Adrenal gland (tissue), 19 donors: ENCODE measurements at places on chromosomes 3 and 15. TPM values are rescaled to one million over a fixed set of nuclear protein-coding genes. Genes with fewer than 3 reads are reported as not detected.

Gene RAD51
- 1.4 TPM for total RNA-seq

Gene ABHD17C
- total RNA-seq: 5.6 TPM

Gene PIERCE2
- 2.4 TPM for total RNA-seq

Gene GHSR
- not detected for total RNA-seq

DNA sequence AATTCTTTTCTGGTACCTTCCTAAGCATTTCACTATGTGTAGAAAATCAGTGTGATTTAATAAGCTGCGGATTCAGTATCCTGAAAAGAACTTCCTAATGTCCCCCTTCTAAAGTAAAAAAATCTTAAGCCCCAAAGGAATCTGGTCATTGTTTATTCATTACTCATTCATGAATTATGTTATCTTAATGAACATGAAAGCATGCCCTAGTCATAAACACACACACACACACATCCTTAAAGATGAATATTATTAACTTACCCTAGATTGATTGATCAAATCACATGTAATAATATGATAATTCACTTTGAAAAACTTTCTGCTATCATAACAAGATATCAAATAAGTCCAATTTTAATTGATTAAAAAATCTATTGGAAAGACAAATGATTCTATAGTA lies 96.4 kb upstream of the BFSP2 start:
- H3K36me3 ChIP-seq: no peaks in the 10 kb centered on the region
- H3K27ac ChIP-seq: no peak overlapping the region
- H3K4me3 ChIP-seq: no peak overlapping the region
- no peaks in the 10 kb centered on the region for H3K27me3 ChIP-seq

- H3K27me3 ChIP-seq: no peaks in the 10 kb centered on the region
- no peaks in the 10 kb centered on the region for H3K36me3 ChIP-seq
- H3K27ac ChIP-seq: no peak overlapping the region
- no peak overlapping the region for H3K4me3 ChIP-seq
- no peaks in the 10 kb centered on the region for H3K4me1 ChIP-seq
Observed at GRCh38 chr15:69723404-69724096, 270.9 kb downstream of the RPLP1 start.

DNA sequence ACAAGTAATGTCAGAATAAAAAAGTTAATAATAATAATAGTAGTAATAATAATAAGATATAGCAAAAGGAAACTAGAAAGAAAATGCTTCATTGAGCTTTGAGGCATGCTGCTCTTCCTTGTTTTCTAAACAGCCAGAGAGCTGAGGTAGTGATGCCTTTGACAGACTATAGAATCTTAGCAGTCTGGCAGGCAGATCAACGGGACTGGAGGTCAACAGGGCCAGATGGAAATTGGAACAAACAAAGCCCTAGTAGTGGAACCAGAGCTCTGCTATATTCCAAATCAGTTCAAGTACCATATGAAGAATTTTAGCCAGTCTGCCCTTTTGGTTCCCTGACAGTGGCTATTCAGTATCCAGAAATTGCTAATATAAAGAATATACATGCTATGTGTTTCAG lies 278.6 kb downstream of the NLGN1 start:
- H3K36me3 ChIP-seq: no peaks in the 10 kb centered on the region
- H3K27ac ChIP-seq: no peak overlapping the region
- no peak overlapping the region for H3K4me3 ChIP-seq
- DNase-seq: no peak

DNA sequence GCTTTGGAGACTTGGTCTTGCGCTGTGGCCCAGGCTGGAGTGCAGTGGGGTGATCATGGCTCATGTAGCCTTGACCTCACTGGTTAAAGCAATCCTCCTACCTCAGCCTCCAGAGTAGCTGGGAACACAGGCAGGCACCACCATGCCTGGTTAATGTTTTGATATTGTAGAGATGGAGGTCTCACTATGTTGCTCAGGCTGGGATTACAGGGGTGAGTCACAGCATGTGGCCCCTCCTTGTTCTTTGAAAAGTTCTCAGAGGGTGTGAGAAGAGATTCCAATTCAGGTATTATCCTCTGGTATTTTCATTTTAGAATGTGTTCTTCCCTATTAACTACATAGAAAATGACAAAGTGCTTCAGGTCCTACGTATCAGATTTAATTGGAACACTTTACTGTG lies 51.9 kb upstream of the RPL32 start:
- peaks cover 6% of the 10 kb centered on the region for H3K36me3 ChIP-seq
- no peak for DNase-seq
- H3K4me3 ChIP-seq: no peak overlapping the region
- H3K27me3 ChIP-seq: no peaks in the 10 kb centered on the region

DNA sequence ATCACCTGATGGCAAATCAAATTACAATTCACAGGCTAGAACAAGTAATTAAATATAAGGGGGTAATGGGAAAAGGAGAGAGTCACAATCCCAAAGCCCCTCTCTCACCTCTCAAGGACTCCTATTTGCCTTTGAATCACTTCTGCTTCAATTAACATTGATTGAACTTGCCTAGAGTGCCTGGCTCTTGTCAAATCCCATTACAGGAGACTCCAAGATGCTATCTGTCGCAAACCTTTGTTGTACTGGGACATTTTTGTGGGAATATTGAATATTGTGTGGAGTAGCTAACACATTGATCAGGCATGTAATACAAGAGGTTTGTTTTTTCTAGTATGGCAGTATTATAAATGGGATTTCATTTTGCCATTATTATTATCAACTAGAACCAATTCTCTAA lies 412.8 kb upstream of the AZI2 start:
- no peaks in the 10 kb centered on the region for H3K36me3 ChIP-seq
- H3K4me3 ChIP-seq: no peak overlapping the region
- no peak overlapping the region for H3K27ac ChIP-seq
- no peak for DNase-seq

GRCh38 chr3:126263539-126263938 lies 83.2 kb upstream of the ALDH1L1 start:
- H3K27me3 ChIP-seq: no peaks in the 10 kb centered on the region
- no peak overlapping the region for H3K4me3 ChIP-seq
- peaks cover 13% of the 10 kb centered on the region for H3K4me1 ChIP-seq

DNA sequence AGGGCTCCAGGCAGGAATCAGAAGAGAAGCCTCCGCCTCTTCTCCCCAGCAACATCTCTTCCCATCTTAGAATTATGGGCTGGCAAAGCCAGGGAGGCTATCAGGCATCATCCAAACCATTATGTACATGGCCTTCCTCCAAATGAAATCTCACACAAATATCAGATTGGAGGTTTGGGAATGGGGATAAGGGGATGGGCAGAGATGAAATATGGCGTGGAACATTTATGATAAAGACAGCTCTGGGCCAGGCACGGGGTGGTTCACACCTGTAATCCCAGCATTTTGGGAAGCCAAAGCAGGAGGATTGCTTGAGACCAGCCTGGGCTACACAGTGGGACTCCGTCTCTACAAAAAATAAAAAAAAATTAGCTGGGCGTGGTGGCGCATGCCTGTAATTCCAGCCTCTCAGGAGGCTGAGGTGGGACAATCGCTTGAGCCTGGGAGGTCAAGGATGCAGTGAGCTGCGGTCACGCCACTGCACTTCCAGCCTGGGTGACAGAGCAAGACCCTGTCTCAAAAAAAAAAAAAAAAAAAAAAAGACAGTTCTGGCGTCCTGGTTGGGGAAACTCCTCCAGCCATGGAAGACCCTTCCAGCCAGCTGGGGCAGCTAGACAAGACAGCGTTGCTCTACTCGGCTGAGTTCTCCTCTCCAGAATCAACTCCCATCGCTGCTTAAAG lies 36.6 kb downstream of the CPN2 start:
- H3K27ac ChIP-seq: peak overlapping the region; percentile 41
- H3K36me3 ChIP-seq: no peaks in the 10 kb centered on the region
- no peak for DNase-seq
- peaks cover 26% of the 10 kb centered on the region for H3K4me1 ChIP-seq
